GM23338 (cell line): ENCODE measurements at places on chromosomes 2 and 18. TPM values are rescaled to one million over a fixed set of nuclear protein-coding genes. Genes with fewer than 3 reads are reported as not detected.

DNA sequence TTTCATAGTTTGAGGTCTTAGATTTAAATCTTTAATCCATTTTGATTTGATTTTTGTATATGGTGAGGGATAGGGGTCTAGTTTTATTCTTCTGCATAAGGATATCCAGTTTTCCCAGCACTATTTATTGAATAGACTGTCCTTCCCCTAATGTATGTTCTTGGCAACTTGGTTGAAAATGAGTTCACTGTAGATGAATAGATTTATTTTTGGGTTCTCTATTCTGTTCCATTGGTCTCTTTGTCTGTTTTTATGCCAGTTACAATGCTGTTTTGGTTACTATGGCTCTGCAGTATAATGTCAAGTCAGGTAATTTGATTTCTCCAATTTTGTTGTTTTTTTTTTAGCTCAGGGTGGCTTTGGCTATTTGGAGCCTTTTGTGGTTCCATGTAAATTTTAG, 5.9 kb downstream of the FAM171B start:
- DNase-seq: no peak

The MDH1B gene
- 0.89 and 1.7 TPM in 2 replicates for total RNA-seq

DNA sequence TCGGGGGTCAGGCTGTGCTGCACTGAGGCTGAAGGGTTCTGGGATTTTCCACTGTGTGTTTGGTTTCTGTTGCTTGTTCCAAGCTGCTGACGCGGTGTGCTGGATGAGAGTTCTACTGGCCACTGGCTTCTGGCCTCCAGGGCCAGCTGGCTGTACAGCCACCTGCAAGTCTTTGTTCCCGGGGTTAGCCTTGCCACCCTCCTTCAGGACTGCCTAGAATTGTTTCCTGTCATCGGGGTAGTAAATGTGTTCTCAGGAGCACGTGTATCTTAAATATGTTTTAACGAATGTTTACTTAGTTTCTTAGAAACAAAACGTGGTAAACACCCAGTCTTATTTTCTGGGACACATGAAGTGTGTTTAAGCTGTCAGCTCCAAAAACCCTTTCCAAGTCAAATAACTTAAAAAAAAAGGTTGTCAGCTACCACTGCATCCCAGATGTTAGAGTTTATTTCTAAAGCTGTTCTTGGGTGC, 231.2 kb downstream of the AGAP1 start:
- no peak for DNase-seq

DNA sequence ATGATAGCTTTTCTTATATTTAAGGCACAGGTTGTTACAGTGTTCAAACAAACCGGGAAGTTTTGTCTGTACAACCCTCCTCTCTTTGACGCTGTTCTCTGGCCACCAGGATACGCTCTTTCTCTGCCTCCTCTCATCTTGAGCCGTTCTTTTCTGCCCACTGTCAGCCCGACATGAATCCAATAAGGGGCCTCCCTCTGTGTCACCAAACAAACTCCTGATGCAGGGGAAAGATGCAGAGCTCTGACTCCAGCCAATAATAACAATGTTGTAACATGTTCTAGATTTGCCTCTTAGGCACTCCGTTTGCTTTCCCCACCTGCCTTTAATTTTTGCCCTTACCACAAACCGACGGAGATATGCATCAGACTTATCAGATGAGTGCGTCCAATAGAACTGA, 449.3 kb downstream of the SLC4A3 start:
- DNase-seq: no peak

DNA sequence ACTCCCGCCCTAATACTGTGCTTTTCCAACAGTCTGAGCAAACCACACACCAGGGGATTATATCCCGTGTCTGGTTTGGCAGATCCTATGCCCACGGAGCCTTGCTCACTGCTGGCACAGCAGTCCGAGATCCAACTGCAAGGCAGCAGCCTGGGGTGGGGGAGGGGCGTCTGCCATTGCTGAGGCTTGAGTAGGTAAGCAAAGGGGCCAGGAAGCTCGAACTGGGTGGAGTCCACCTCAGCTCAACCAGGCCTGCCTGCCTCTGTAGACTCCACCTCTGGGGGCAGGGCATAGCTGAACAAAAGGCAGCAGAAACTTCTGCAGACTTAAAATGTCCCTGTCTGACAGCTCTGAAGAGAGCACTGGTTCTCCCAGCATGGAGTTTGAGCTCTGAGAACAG, 44.2 kb downstream of the LNPK start:
- peak; percentile 21 for DNase-seq

DNA sequence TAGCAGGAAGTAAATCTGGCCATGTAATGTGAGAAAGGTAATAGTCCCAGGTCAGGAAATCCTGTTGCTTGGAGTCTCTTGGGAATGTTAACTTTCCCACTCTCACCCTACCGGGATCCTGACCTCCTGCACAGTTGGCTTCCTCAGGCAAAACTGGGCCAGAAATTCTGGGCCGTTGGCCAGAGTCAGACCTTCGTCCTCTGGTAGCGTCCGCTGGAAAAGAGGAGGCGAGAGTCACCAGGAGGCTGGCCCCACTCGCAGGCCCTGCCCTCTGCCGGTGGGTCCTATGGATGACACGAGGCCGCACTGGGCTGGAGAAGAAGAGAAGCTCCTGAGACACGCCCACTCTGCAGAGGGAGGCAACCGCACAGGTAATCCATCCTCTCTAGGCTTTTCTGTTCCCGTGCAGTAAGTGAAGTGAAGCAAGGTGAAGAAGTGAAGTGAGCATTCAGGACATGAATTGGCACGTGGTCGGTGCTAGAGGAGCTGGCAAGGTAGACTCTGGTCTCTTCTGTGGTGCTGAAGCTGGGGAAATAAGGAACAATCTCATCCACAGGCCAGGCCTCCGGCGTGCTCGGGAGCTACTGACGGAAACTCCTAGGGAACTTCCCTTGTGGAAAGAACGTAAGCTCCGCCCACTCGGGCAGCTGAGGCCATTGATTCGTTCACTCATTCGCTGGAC, 182.7 kb upstream of the GLI2 start:
- DNase-seq: peak; percentile 98

DNA sequence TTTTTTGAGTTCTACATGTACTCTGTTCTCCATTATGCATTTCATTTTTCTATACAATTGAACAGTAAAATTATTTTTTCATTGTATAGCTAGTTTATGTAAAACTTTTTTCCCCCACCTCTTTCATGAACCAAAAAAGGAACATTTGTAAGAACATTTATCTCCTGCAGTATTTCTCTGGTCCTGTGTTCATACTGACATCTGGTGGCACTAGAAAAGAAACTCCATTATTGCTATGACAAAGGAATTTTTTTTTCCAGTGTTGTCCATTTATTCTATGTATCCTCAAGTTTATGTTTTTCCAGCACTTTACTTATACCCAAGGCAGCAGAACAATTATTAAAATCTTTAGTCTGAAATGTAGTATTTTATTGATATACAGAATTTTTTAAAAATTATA, 27.4 kb upstream of the CHAC2 start:
- DNase-seq: peak; percentile 27

The SIGLEC15 gene
- 0.31 TPM in 1 of 2 replicates, not detected in the other for total RNA-seq

DNA sequence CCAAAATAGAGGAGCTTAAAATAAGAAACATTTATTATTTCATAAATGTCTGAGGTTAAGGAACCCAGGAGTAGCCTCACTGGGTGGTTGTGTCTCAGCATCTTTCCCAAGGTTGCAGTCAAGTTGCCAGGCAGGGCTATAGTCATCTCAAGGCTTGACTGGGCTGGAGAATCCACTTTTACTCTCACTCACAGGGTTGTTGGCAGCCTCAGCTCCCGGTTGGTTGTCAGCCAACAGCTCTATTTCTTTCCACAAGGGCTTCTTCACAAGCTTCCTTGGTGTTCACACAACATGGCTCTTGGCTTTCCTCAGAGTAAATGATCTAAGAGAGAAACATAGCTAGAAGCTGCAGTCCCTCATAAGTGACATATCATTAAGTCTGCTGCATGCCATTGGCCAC, 55.6 kb upstream of the TEX51 start:
- DNase-seq: no peak

The SERPINB4 gene
- total RNA-seq: 1.1 and 1.2 TPM in 2 replicates
